ENCODE measurements at places on chromosomes 6 and 20.

GRCh38 chr6:170080828-170081371, 210.0 kb downstream of the DLL1 start:
- no peak for DNase-seq

DNA sequence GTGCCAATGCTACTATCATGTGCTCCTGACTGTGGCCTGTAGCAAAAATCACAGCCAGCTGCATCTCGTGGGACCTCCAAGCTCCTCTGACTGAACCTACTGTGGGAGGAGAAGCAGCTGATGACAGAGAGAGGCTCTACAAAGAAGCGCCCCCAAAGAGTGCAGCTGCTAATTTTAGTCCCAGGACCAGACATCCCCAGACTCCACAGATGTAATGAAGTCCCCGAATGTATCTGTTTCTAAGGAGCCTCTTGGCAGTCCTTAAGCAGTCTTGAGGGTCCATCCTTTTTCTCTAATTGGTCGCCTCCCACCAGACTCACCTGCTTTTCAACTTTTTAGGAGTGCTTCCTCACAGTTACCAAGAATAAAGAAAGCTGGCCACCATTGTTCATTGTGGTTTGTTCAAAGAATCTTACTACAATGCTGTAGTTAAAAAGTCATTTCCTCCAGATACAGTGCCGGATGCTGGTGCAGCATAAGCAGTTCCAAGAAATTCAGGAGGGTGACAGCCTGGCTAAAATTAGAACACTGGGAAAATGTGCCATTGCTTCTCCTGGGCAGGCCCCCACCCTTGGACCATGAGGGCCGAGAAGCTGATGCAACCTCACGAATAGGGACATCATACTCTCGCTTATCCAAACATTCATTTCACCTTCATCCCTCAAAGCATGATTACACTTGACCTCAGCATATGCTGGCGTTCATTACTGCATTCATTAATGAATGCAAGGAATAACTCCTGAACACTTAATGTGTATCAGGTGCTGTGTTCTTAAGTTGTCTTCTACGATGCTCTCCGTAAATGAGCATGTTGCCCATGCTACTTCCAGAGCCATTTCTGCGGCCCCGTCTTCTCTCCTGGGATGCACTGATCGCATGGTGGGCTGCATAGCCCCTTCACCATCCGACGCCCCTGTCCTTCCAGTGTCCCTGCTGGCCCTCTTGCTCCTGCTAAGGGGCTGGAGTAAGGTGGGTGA, 66.4 kb downstream of the LY86 start:
- DNase-seq, result peak; percentile 62

- DNase-seq, result no peak
Measured at GRCh38 chr20:51217347-51218045, 194.6 kb upstream of the KCNG1 start.

GRCh38 chr20:48057739-48058138, 272.5 kb upstream of the SULF2 start:
- no peak for DNase-seq

DNA sequence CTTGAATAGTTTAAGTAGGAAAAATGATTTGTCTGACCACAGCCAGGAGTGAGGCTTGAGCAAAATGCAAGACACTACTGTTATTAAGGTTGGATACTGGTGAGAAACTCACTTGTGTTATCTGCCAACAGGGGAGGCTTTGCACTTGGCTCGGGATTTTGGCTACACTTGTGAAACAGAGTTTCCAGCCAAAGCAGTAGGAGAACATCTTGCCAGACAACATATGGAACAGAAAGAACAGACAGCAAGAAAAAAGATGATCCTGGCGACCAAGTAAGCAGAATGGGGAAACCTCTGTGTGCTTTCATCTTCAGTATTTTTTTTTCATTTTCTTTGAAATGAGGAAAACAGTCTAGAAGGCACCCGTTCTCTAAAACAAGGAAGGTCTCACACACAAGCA, 31.6 kb downstream of the TFAP2D start:
- DNase-seq, result no peak

GRCh38 chr6:137160763-137161162, 12.7 kb downstream of the IL22RA2 start:
- DNase-seq, result no peak

- DNase-seq, result no peak
Measured at GRCh38 chr6:7893342-7893741, 17.2 kb downstream of the TXNDC5 start.

- DNase-seq, result no peak
Measured at GRCh38 chr6:146419576-146419975, 124.1 kb upstream of the RAB32 start.

- DNase-seq, result no peak
Measured at GRCh38 chr6:36330366-36330765, 6.3 kb downstream of the BNIP5 start.

GRCh38 chr6:71510057-71510713, 221.6 kb downstream of the OGFRL1 start:
- no peak for DNase-seq

DNA sequence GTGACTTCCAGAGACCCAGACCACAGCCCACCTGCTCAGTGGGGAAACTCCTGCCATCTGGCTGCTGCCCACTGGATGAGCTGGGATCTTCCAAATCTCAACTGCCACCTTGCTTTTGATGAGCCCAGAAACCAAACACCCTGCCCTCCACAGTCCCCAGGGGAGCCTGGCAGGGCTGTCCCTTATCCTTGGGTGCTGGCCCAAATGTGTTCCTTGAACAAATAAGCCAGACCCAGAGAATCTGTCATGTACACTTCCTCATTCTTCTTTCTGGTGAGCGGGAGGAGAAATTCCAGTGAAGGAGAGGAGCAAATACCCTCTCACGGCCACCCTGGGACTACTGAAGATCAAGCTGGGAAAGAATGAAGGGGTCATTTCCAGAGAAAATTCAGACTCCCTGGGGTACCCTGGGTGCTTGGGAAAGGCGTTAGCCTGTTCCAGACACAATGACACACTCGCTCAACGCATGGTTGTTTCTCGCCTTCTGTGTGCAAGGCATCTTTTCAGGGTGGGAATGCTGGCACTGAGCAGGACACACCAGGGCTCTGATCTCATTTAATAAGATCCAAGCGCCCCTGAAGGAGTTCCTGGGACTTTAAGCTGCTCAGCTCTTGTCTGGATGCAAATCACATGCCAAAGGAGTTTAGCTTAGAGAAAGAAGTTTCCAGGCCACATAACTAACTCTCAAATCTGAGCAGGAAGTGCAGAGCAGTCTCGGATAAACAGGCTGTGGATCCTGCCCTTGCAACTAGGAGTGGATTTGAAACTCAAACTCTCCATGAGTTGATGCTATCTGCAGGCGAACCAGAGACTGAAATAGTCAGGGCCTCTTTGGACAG, 38.5 kb downstream of the PXDC1 start:
- DNase-seq, result no peak

DNA sequence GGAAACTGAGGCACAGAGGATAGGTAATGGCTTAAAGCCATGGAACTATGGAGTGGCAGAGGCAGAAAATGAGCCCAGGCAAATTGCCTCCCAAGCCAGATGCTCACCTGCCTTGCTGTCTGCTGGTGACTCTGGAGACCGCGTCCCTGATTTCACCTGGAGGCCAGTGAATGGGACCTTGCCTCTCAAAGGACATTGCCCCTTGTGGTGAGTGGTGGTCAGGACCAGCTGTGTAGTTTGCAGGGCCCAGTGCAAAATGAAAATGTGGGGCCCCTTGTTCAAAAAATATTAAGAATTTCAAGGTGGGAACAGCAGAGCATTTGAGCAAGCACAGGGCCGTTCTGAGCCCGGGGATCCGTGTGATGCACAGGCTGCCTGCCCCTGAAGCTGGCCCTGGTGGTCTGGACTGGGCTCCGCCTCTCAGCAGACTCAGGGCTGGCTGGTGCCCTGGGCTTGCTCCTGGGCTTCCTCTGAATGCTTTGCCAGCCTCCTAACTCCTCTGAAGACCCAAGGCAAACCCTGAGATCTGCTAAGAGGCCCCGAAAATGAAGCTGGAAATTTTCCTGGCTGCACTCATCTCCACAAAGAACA, 19.8 kb upstream of the KCNG1 start:
- no peak for DNase-seq

DNA sequence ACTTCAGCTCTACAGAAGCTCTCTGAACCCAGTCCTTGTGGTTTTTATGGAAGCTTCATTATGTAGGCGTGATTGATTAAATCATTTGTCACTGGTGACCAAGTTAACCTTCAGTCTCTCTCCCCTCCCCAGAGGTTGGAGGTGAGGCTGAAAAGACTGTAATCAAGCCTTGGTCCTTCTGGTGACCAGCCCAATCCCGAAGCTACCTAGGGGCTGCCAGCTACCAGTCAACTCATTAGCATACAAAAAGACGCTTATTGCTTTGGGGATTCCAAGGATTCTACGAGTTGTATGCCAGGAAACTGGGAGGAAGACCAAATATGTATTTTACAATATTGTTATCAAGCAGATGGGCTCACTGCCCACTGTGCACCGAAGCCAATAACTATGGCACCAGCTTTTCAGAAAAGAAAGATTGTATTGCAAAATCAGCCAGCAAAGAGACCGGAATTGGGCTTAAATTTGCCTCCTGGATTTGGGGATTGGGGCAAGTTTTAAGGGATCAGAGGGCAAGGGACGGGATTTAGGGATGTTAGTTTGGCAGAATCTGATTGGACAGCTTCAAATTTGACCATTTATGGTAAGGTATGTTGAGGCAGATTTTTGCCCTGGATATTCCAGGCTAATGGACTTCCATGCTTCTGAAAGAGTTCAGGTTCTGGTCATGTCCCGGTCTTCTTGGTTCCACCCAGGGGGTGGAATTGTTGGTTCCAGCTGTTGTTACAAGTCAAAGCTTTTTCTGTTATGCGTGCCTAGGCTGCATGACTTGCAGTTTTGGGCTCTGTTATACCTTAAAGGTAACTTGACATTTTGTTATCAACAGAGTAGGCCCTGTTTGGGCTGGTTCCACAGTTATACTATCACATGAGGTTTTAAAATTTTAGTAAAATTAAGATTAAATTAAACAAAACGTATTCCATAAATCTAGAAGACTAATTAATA, 167.4 kb downstream of the COL9A1 start:
- no peak for DNase-seq

DNA sequence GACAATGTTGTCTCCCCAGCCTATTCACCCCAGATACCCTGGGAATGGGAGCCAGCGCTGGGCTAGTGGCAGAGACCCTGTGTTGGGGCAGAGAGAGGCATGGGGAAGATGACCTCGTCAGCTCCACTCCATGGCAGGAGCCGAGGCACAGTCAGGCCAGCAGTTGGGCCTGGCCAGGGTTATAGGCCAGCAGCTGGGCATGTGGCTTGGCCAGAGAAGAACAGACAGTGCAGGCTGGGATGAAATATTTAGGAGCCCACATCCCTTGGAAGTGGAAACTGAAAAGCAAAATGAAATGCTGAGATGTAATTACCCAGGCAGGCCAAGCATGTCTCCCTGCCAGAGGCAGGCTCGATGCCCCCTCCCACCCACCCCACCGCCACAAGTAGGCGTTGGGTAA, 70.0 kb downstream of the GRM4 start:
- DNase-seq, result no peak

DNA sequence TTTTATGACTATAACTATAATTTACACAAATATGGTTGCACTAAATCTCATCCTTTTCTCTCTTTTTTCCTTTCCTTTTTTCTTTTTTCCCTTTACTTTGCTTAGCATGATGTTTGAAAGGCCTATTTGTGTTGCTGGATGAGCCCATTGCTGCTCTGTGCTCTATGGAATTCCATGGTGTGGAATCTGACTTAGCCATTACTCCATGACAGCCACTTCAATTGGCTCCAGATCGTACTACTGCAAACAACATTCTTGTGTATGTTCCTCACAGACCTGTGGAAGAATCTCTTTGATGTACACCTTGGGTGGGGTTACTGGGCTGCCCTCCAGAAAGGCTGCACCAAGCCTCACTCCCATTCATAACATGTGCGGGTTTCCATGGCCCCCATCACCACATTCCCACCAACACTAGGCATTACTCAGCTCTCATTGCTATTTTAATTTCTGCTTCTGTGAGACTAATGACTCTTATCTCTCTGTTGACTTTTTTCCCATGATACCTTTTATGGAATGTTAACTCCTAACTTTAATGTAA, 979.0 kb downstream of the KIF16B start:
- DNase-seq, result no peak

- no peak for DNase-seq
Measured at GRCh38 chr6:143531720-143532499, 20.4 kb upstream of the FUCA2 start.

DNA sequence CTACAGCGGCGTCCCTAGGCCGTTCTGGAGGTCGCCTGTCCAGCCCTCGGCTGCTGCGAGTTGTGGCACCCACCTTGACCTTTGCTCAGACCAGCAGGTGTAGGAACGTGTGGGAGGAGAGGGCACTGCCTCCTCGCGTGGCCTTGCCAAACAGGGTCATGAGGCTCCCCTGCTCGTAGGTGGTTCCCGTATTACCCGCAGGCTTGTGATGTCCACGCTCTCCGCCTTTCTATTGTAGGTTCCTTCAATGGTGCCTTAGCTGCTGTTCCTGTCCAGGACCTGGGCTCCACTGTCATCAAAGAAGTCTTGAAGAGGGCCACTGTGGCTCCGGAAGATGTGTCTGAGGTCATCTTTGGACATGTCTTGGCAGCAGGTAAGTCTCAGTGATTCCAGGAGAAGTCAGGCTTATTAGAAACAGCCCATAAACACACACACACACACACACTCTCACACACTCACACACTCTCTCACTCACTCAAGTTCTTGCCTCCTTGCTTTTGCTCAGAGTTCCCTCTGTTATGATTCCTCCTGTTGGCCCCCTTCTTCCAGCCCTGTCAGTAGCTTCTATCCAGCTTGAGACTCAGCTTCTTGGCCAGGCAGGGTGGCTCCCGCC, 942 bp downstream of the ACAT2 start:
- DNase-seq, result no peak

GRCh38 chr20:57034001-57034400, 232.4 kb downstream of the BMP7 start:
- DNase-seq, result no peak

DNA sequence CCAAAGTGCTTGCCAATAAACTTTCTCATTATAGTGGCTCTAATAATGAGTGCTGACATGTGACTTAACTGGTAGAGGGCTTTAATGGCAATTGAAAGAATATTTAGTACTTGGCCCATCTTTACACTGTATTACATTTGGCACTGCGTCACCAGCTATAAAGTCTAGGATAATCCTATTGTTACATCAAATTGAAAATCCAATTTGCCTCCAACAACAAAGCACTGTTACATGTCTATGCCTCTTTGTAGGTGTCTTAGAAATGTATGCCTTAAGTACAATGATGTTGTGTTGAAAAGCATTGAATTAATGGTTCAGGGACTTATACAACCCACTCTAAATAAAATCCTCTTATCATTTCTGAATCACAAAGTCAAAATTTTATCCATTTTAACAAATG, 420.4 kb upstream of the JAG1 start:
- no peak for DNase-seq

DNA sequence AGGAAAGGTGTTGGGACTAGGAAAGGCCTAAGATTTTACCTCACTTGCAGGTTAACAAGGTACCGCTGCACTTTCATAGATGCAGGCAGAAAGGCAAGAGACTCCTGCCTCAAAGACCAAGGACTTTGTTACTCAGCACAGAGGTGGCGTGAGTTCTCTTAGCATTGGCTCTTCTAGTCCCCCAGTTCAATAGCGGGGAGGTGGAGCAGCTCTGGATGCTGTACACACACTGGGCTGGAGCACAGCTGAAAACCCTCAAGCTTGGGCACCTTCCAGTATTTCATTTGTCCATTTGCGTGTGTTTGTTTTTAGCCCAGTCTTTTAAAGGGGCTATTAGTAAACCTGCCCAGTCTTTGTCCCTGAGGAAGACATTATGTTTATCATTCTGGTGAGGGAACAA, 345.2 kb downstream of the FARS2 start:
- DNase-seq, result no peak

GRCh38 chr6:149859938-149860337, 4.2 kb downstream of the LRP11 start:
- no peak for DNase-seq

GRCh38 chr20:38931984-38932383, 5.8 kb downstream of the FAM83D start:
- DNase-seq, result no peak

Data from activated T-cell treated with anti-CD3 and anti-CD28 coated beads, Interleukin-2, amount 50 U/mL, for 48 hours (primary cell).